NCI-H1436 treated with DMSO at 0.1 percent for 48 hours (cell line): ENCODE measurements at places on chromosomes 7 and 10.

DNA sequence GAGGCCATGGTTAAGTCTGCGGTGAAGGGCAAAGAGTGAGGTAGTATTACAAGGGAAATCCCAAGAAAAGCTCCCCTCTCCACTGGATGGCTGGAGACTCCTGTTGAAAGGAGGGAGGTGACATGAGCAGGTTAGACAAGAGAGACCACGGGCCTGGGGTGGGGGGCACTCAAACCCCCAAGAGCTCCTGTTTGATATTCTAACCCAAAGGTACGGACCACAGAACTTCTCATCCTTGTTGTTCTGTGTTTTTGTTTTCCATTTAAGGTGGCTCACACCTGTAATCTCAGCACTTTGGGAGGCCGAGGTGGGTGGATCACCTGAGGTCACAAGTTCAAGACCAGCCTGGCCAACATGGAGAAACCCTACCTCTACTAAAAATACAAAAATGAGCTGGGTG, 11.6 kb downstream of the VSTM4 start:
- no peak for DNase-seq

DNA sequence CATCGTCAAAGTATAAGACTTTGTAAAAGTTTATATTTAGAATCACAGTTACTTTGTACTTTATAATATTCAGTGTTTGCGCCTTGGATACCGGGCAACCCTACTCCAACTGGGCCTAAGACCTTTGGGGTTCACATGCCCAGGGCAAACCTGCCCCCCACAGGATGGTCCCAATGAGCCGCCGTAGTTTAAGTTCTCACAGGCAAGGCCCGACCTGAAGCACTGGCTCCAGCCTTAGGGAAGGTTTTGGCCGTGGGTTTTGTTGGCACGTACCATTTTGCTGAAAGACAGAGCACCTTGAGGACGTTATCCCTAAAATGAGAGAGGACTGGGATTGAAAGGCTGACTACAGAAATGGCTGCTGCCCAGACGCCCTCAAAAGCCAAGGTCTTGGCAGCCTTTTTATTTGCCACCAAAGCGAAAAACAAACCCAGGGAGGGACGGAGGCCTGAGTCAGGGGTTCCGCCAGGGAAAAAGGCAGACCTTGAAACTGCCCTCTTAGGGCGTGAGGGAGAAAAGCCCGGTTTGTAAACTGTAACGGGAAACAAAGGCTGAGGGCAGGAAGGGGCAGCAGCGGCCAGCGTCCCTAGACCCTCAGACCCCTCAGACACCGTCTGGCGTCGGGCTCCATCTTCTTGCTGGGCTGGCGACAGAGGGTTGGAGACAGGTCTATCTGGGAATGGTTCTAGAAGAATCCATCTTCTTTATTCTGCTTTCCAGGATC, at the start of gene CCDC172:
Gene CCDC172 (plus strand): TSS at position 222 of the 724 bp plus-strand sequence. CDS start 564 bp downstream, outside the sequence.
- DNase-seq: no peak

GRCh38 chr7:98617051-98617959, at the start of gene NPTX2:
Gene NPTX2 (plus strand): TSS chr7:98617285. CDS start chr7:98617462, 177 bp downstream.
- no peak for DNase-seq

- DNase-seq: no peak
These were observed 550 bp upstream of the CALU start for GRCh38 chr7:128738570-128739047.

DNA sequence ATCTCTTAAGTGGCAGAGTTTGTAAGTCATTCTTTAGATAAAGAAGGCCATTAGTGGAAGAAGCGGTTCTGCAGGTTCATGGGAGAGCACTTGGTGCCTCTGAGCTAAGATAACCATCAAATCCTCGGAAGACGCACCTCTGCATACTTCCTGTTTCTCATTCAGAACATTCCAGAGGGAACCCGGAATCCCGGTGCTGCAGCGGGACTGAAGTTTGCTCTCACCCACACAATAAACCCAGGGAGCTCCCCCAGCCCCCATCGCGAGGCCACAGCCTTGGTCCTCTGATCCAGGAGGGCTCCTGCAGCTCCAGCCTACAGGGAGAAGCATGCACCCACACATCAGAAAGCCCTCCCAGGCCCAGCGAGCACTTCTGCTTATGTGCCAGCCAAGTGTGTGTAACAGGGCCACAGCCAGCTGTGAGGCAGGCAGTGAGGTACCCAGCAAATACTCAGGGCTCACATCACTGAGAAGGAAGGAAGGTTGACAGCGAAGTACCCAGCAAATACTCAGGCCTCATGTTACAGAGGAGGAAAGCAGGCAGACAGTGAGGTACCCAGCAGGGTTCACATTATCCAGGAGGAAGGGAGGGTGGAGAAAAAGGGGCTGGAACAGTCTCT, 142.4 kb downstream of the DIP2C start:
- no peak for DNase-seq

GRCh38 chr7:19061331-19061730, 56.1 kb downstream of the TWIST1 start:
- no peak for DNase-seq
